T1000 (cell line): ENCODE measurements at places on chromosomes 16 and 17.

- DNase-seq: no peak
Measured at GRCh38 chr16:5460701-5461100, 363.1 kb upstream of the EEF2KMT start.

DNA sequence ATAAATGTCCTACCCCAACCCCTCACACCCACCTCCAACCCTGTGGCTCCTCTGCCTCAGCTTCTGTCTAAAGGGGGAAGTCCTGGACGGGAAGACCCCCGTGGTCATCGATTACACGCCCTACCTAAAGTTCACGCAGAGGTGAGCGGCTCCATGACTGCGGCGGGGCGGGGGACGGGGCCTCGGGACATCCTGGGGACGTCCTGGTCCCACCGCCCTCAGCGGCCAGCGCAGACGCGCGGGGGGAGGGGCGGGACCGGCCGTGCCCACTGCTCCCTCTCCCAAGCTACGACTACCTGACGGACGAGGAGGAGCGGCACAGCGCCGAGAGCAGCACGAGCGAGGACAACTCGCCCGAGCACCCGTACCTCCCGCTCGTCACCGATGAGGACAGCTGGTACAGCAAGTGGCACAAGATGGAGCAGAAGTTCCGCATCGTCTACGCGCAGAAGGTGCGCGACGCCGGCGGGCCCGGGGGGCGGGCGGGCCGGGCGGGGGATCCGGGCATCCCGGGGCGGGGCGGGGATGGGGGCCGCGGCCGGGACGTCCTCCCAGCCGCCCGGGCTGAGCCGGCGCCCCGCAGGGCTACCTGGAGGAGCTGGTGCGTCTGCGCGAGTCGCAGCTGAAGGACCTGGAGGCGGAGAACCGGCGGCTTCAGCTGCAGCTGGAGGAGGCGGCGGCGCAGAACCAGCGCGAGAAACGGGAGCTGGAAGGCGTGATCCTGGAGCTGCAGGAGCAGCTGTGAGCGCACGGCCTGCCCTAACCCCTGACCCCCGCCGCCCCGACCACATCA lies 6.7 kb downstream of the RUNDC3A start:
- DNase-seq: no peak

DNA sequence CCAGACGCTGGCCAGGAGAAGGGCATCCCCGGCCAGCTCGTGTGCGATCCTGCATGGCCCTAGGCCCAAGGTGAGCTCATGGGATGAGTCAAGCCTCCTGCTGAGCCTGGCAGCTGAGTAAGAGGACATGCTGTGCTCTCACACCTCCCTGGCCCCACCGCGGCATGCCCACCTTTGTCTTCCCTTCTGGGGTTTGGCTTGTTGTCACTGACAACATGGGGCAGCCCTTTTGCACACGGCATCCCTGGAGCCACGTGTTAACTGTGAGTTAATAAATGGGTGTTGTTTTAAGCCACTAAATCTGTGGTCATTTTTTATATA lies 8.9 kb upstream of the TNS4 start:
- peak; percentile 80 for DNase-seq

DNA sequence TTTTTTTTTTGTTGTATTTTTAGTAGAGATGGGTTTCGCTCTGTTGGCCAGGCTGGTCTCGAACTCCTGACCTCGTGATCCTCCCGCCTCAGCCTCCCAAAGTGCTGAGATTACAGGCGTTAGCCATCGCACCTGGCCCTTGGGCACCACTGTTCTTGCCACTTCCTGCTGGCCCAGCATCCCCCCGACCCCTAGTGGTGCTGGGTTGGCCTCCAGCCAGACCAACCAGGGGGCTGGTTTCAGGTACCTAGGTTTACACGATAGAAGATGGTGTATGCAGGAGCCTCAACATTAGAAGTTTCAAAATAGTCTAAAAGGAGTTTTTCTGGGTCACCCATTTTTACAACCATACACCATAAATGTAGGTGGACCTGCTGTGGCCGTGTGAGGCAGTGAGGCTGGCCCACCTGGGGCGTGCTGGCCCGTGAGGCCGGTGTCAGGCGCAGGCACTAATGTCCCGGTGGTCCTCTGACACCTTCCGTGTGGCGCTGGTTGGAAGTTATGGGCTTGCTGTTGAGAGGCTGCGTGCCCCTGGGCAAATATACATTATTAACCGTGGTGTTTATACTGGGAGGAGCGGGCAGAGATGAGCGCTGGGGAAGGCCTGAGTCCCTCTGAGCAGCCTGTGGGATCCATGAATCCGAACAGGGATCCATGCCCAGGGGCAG lies 43.5 kb downstream of the CFAP20 start:
- no peak for DNase-seq
